ENCODE measurements at places on chromosomes 13 and 19.

DNA sequence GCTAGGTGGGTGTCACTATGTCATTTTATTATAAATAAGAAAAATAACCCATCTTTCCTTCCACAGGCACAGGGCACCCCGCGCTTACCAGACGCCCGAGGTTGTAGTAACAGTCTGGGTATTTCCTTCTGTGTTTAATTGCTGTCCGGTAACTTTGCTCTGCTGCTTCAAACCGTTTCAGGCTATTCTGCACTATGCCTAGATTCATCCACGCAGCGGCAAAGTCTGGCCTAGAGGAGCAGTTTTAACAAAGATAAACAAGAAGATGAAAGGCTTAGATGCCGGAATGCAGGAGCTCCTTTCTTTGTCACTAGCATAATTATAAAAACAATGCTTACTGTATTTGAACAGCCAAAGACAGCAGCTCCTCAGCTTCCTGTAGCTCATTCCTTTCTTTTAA, 36.9 kb upstream of the GGACT start:
- no peak for DNase-seq

- no peak for DNase-seq
Observed at GRCh38 chr13:44331912-44332851, 41.4 kb upstream of the SERP2 start.

DNA sequence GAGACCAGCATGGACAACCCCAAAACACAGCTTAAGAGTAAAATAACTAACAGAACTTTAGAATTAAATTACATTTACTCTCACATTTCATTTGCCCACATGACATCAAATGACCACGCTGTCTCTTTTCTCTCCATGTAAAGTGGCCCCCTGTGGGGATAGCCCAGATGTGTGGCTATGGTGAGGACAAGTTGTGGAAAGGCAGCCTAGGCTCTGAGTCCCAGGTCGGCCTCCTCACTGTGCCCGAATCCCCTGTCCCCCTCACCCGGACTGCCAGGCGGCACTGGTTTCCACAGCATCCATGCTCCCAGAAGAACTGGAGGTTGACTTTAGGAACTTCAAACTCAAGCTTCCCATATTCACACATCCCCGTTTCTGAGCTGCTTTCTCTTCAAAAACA, 111.8 kb upstream of the UQCRFS1 start:
- DNase-seq, result no peak

- no peak for DNase-seq
Observed at GRCh38 chr13:67505376-67505775, 275.2 kb upstream of the PCDH9 start.

DNA sequence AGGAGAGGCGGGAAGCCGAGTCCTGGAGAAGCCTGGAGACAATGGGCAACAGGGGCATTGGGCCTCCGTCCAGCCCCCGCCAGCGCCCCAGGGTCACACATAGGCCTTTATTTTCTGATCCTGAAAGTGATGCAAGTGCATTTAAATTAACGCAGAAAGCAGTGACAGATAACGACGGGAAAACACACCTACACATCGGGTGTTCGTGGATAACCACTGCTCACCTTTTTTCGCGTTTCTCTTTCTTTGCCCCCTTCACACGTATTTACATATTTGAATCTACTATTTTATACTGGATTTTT, 30.4 kb upstream of the GRTP1 start:
- DNase-seq, result no peak

- DNase-seq, result no peak
Observed at GRCh38 chr13:112034231-112034630, 32.7 kb upstream of the SOX1 start.

DNA sequence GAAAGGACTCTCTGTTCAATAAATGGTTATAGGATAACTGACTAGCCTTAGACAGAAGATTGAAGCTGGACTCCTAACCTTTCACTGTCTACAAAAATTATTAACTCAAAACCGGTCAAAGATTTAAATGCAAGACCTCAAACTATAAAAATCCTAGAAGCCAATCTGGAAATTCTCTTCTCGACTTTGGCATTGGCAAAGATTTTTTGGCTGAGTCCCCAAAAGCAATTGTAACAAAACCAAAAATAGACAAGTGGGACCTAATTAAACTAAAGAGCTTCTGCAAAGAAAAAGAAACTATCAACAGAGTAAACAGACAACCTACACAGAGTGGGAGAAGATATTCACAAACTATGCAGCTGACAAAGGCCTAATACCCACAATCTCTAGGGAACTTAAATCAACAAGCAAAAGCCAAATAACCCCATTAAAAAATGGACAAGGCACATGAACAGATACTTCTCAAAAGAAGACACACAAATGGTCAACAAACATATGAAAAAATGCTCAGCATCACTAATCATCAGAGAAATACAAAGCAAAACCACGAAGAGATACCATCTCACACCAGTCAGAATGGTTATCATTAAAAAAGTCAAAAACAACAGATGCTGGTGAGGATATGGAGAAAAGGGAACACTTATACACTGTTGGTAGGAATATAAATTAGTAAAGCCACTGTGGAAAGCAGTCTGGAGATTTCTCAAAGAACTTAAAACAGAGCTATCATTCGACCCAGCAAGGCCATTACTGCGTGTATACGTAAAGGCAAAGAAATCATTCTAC, 266.3 kb downstream of the DNAJC15 start:
- DNase-seq, result no peak

GRCh38 chr13:83057119-83057518, 825.2 kb downstream of the SLITRK1 start:
- DNase-seq, result no peak

GRCh38 chr13:78192716-78193115, 274.1 kb upstream of the EDNRB start:
- no peak for DNase-seq

DNA sequence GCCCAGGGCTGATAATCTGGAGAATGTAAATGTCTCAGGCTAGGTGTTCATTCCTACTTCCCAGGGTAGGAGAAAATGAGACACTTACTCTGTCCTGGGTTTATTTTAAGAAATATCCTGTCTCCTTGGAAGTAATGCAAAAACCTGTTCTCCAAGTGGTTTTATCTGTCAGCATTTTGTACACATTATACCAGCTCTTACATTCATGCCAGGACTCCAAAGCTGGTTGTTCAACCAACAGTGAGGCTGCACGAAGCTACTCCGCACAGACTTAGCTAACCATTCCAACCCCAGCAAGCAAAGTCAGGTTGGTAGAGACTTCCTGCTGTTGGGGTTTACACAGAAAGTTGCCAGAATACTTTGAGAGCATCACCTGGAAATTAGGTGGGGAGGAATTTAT, 55.6 kb downstream of the SLC7A1 start:
- no peak for DNase-seq

DNA sequence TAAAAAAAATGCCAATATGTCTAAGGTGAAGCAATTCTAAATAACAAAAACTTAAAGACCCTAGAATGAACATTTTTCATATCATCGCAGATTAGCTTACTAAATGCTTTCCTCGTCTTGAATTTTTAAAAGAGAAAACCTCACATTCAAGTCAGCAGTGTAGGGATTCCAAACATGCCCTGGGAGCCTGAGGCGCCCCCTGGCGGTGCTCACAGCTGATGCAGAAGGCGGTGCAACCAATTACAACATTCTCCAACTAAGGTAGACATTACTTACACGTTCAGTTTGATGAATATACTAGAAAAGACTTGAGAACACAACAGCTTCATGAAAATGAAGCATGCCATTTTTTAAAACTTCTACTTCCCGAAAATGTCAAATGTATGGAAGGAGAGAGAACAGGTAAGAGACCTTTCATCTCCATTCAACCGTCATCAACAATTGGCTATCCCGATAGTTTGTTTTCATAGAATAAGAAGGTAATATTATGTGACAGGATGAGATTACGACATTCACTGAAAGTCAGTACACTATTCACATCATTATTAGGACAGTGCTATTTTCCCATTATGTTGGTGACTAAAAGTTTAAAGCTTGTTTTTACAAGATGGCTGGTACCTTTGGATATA, 304.4 kb downstream of the DCLK1 start:
- DNase-seq, result no peak

- no peak for DNase-seq
Observed at GRCh38 chr13:34357435-34358232, 539.7 kb downstream of the RFC3 start.

- no peak for DNase-seq
Observed at GRCh38 chr19:34766386-34766785, 6.6 kb downstream of the ZNF599 start.

- DNase-seq, result peak; percentile 2
Observed at GRCh38 chr13:110965038-110965754, 50.3 kb upstream of the ANKRD10 start.

- DNase-seq, result peak; percentile 48
Observed at GRCh38 chr13:21638319-21639282, 32.3 kb upstream of the FGF9 start.

DNA sequence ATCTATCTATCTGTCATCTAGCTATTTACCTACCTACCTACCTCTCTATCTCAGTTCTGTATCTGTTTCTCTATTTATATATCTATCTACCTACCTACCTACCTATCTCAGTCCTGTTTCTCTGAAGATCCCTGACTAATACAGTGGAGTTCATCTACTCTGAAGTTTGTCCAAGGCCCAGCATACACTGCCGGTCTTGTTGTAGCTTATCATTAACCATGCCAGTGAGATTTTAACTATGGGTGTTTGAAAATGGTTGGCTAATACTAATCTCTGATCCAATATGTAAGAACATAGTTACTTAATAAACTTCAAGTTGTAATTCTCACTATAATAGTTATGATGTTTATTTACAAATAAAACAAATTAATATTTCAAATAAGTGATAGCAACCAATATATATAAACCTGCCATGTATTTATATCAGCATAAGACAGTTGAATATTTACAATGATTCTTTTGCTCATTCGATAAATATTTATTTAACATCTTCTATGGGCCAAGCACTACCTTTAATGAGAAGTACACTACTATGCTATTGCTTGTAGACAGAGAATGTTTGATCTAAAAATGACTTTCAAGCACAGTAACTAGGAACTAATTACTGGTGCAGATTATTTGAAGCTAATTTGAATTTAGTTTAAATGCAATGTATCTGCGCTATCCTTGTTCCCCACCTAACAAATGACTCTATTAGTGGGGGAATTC, 242.1 kb downstream of the KLF5 start:
- DNase-seq, result no peak

GRCh38 chr13:98213354-98213753, 36.3 kb upstream of the RNF113B start:
- no peak for DNase-seq

DNA sequence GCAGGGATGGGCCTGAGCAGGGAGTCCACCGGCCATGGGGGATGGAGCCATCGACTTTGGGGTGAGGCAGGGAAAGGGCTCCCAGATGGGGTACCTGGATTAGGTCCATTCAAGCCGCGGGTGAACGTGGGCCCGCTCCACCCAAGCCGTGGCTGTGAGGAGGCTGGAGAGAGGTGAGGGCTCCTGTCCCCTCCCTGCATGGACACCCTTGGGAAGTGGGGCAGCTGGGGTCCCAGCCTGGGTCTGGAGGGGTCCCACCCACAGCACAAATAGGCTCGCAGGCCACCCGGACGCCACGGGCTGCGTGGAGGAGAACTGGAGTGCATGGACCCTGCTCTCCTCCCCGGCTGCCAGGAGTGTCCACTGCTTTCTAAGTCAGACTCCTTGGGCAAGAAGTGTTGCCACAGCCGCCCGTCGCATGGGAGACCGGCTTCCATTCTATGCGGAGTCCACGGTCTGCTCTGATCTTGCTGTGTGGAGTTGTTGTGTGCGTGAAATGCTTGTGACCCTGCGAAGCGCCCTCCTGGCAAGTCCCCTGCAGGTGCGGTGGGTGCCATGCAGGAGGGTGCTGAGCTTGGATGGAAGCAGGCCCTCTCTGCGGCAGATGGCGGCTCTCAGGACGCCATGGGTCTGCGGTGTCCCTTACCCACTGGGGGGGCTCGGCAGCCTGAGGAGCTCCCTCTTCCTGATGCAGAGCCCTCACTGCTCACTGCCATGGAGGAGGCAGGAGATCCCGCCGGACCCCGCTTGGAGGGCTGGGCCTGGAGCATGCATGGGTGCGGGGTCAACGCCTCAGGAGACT, 2.0 kb downstream of the DAZAP1 start:
- no peak for DNase-seq

DNA sequence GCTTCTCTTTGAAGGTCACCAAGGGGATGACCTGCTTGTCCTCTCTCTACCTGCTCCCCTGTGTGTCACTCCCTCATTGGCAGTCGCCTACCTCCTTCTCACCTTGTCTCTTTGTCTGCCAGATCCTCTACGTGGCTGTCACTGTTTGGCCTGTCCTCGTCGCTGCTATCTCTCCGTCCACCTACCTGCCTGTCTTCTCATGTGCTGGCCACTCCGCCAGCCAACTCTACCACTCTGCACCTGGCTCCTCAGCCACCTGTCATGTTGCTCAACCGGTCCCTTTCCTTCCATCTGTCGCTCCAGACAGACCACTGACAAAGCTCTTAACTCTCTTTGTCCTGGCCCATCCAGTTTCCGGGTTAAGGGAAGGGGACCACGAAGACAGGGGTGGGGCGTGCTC, at the start of gene KLK12:
KLK12 (minus strand) TSS at position 299 of the 400 bp plus-strand sequence. CDS start 381 bp downstream, outside the sequence.
- no peak for DNase-seq

GRCh38 chr19:49949742-49950589, 11.0 kb downstream of the SIGLEC11 start:
- DNase-seq, result no peak

GRCh38 chr13:95954266-95954665, 98.9 kb downstream of the UGGT2 start:
- no peak for DNase-seq

DNA sequence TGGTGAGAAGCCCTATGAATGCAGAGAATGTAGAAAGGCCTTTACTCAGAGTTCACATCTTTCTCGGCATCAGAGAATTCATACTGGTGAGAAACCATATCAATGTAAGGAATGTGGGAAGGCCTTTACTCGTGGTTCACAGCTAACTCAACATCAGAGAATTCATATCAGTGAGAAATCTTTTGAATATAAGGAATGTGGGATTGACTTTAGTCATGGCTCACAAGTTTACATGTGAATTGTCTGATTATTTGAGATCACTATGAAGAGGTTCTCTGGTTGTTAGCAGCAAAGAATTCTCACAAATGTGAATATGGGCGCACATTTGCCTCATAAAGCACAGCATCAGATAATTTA, 43.7 kb downstream of the ZNF585A start:
- no peak for DNase-seq

GRCh38 chr13:77377016-77377415, 50.1 kb upstream of the MYCBP2 start:
- DNase-seq, result no peak

- DNase-seq, result no peak
Observed at GRCh38 chr13:98544104-98544710, 32.7 kb downstream of the STK24 start.

- DNase-seq, result peak; percentile 50
Observed at GRCh38 chr13:112968380-112968909, 569 bp upstream of the MCF2L start.

DNA sequence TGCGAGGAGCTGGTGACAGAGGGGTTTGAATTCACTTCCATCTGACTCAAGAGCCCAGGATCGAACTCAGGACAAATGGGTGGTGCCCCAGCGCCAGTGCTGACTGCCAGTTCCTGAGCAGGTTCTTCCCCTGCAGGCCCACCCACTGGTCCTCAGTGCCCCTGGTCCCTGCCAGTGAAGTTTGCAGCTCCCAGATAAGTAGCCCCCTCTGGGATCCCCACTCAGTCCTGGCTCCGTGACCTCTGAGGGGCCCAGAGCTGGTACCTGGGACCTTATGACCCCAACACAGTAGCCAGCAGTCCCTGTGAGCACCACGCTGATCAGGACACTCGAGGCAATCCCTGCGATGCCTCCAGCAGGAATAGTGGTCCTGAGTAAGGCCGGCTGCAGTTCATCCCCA, 11.3 kb upstream of the CEACAM20 start:
- no peak for DNase-seq
